T-helper 2 cell (primary cell): ENCODE measurements at places on chromosomes 2 and 18.

- no peak for DNase-seq
Observed at GRCh38 chr2:84713441-84713840, 167.4 kb downstream of the TRABD2A start.

DNA sequence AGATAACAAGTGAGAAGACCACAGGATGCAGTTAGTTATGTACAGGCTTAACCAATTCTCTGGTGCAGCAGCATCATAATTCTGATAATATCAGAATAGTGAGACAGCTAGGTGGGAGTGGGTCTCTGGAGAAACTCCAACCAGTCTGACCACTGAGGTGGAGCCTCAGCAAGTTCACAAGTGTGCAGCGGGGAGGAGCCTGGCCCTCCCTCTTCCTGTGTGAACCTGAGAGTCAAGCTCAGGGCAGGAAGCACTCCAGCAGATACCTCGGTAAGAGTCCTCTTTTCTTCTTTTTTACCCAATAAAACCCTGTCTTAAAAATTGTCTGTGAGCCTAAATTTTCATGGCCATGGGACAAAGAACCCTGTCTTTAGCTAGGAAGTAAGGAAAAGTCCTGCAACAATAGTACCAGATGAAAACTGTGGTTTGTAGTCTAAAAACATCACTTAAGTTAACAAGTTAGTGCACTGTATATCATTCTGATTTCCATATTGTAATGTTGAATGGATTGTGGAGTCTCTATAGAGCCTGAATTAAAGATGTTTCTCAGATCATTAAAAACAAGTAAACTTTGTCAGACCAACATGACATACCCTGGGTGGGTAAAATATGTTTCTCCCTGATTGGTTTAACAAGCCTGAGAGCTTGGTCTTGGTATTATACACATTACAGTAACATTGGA is 370.8 kb downstream of the TMEM182 start:
- DNase-seq, result no peak

DNA sequence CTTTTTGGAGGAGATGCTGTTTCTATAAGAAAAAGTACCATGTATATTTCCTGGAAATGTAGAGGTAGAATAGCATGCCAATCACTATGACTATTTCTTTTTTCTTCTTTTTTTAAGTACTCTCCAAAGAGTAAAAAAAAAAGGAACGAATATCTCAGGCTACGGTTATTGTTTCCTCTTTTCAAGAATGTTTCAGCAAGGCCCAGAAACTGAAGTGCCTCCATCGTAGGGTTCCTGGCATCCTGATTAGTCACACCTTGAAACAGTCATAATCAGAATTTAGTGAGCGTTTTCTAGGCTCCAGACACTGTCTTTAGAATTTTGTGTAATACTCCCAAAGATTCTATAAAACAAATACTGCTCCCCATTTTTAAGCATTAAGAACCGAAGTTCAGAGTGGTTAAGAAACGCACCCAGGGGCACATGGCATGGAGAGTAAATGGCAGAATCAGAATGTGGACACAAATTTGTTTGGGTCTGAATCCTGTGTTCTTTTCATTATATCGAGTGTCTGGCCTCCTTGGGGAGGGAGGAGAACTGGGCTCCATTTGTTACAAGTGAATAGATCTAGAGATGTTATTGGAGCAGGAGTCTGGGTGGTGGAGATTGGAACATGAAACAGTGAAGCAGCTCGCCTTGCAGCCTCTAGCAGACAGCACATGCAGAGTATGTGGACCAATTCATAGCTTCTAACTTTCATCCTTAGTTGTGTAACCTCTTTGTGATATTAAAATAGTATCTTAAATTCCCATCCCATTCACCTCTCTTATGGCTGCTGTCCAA is 26.7 kb downstream of the ZEB2 start:
- DNase-seq, result no peak

DNA sequence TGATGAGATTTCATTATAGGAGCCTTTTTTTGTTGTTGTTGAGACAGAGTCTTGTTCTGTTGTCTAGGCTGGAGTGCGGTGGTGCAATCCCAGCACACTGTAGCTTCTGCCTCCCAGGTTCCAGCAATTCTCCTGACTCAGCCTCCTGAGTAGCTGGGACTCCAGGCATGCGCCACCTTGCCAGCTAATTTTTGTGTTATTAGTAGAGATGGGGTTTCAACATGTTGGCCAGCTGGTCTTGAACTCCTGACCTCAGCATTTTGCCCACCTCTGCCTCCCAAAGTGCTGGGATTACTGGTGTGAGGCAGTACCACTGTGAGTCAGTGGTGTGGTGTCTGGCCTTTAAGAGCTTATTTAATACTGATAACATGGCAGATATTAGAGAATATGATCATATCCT is 60.1 kb downstream of the MOB4 start:
- no peak for DNase-seq

GRCh38 chr2:54615832-54616534 is 107.5 kb upstream of the EML6 start:
- no peak for DNase-seq

DNA sequence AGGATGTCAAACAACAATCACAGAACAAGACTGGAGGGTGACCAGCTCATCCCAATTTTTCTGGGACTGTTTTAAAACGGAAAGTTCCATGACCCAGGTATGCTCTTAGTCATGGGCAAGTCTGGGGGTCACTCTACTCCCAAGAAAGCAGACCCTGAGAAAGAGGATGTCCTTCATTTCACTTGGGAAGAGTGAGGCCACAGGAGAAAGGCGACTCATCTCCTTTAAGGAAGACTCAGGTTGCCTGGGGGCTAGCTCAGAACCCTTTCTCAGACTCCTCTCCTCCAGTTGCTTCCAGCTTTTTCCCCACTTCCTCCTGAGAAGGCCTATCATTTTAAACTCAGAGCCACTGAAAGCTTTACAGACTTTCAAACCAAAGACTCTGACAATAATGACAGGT is 9.3 kb downstream of the RNF152 start:
- DNase-seq, result no peak

- DNase-seq, result no peak
Observed at GRCh38 chr2:237858294-237859081, 935 bp upstream of the RAMP1 start.

DNA sequence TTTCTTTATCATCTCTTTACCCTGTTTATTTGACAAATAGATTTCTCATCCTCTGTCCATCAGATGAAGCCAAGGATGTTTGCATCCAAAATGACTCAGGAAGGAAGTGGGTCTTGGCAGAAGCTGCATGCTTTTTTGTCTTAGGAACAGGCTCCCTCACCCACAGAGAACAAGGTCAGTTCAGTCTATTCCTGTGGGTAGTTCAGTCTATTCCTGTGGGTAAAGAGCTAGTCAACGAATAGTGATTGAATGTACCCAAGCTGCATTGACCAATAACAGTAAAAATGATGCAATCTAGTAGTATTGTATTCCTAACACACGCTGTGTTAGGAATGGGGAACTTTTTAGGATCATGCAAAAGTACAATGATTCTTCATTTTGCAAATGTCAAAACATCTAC is 290.8 kb upstream of the TANK start:
- DNase-seq, result no peak

DNA sequence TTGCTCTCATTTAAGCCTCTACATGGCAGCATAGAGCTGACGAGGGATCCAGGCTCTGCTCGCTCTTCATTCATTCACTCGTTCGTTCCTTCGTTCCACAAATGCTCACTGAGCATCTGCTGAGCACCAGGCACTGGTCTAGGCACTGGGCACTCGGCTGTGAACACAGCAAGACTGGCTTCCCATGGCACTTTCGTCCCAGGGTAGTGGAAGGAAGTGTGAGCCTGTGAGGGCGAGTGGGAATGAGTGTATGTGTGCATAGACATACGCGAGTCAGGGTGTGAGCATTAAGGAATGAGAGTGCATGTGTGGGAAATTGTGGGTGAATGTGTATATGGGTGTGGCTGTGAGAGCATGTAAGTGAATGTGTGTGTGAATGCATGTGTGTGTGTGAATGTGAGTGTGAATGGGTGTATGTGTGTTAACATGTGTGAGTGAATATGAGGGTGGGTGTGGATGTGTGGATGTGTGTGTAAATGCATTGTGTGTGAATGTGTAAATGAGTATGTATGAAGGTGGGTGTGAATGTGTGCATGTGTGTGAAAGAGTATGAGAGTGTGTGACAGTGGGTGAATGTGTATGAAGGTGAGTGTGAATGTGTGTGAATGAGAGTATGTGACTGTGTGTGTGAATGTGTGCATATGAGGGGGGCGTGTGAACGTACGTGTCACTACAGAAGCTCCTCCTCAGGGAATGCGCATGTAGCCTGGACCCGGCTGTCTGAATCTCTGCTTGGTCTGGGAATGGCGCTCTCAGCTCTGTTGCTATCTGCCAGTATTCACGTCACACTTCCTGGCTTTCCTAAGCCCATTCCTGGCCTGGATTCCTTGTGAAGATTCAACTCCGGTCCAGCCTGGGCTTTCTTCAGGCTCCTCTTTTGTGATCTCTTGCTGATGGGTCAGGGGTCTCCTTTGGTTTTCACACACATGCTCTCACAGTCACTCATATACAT is 28.8 kb downstream of the SNORC start:
- DNase-seq, result no peak

- no peak for DNase-seq
Observed at GRCh38 chr2:203713381-203713780, 6.9 kb downstream of the CD28 start.

DNA sequence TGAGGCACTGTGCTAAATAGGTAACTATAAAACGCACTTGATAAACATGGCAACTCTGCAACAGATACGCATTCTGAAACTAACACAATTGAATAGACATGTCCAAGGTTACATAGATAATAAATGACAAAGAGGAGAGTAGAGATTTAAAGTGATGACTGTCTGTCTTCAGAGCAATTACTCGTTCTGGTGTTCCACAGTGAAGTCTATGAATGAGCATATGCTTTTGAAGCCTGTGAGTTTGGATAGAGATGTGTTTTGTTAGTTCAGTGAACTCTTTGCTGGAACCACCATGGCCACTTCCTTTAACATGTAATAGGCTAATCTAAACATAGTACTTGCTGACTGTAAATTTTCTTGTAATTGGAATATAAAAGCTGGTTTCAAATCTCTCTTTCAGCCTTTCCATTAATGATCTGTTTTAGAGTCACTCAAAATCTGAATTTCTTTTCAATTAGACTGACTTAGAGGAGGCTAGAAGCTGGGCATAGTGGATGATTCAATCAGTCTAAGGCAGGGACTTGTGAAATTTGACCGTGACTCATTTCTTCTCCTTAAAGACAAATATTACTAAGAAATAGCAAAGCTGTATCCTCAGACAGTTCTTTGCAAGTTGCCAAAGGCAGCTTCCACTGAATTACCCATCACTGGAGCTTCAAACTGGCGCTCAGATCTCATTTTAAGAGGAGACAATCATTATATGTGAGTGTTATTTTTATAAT is 1130.1 kb upstream of the CELF4 start:
- DNase-seq, result no peak

- DNase-seq, result no peak
Observed at GRCh38 chr2:84214455-84214854, 244.6 kb downstream of the SUCLG1 start.

DNA sequence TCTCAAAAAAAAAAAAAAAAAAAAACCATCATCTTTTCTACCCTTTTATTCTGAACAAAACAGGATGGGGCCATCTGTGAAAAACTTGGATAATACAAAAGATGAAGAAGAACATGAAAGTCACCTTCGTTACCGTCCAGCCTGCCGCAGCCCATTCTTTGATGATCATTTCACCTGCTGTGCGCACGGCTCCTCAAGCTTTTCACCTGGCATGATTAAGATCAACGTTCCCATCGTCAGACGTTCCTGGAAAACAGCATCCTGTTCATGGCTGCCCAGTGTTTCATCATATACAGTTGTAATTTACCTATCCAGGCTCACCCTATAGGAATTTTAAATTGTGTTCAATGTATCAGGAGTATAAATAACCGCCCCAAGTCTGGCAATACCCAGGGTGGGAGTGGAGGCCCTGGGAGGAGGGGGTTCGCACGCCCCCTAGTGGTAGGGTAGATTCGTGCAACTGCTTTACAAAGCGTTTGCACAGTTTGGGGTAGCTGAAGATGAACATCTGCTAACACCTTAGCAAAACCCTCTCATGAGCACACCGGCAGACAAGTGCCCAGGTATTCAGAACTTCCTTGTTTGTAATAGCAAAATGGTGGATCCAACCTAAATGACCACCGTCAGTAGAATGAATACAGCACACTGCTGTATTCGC is 49.0 kb upstream of the GLI2 start:
- DNase-seq, result no peak

- DNase-seq, result no peak
Observed at GRCh38 chr2:197799068-197799467, 5.3 kb upstream of the PLCL1 start.

DNA sequence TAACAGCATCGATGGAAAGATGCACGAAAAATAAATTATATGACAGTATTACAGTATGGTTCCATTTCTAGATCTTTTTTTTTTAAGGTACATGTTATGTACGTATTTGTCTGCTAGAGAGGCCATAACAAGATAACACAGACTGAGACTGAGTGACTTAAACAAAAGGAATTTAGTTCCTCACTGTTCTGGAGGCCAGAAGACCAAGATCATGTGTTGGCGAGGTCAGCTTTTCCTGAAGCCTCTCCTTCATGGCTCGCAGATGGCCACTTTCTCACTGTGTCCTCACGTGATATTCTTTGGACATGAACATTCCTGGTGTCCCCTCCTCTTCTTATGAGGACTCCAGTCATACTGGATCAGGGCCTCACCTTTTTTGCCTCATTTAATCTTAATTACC is 177.4 kb downstream of the CAPN13 start:
- no peak for DNase-seq

DNA sequence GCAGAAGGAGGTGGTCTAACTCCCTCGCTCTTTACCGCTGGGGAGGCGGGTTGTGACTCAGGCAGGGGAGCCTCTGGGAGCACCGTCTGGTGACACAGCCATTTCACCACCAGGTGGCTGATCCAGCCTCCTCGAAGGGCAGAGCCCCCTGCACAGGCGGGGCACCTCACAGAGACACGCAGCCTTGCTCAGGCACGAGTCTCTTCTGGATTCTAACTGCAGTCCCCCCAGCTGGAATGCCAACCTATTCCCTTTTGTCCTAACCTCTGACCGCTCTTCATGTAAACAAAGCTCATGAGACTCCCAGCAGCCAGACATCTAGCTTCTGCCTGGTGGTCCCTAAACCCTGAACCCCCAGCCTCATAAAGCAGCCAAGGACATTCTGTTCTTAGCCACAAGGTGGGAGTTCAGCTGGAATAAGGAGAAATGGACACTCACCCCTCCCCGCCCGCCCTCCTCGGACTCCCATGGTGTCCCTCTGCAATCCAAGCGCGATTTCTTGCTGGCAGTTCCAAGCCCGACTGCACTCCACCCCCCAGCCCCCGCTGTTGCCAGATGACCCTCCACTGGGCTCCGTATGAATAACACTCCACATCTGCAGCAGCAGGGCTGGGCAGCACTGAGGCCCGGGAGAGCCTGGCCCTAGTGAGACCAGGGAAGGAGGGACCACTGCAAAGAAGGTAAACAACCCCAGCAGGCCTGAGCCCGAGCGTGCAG is 84.3 kb downstream of the TNS1 start:
- no peak for DNase-seq

DNA sequence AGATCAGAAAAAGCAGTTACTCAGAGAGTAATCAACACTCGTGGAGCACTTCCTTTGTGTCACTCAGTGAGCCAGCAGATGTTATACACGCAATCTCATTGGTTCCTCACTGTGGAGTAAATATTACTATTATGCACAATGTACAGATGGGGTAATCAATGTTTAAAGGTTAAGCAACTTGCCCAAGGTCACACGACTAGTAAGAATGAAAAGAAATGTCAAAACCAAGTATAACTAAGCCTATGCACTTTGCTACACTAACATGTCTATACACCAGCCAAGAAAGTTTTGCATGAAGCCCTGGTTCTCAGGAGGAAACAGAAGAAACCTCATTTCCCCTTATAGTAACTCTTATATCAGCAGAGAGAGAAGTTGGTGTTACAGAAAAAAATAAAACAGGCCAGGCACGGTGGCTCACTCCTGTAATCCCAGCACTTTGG is 5.4 kb downstream of the METTL21A start:
- no peak for DNase-seq

GRCh38 chr2:164567335-164567989 is 53.8 kb downstream of the GRB14 start:
- DNase-seq, result no peak
